ENCODE measurements at places on chromosomes 1 and 21.

- no peak for DNase-seq
Observed at GRCh38 chr1:94667818-94668217, 126.3 kb upstream of the F3 start.

DNA sequence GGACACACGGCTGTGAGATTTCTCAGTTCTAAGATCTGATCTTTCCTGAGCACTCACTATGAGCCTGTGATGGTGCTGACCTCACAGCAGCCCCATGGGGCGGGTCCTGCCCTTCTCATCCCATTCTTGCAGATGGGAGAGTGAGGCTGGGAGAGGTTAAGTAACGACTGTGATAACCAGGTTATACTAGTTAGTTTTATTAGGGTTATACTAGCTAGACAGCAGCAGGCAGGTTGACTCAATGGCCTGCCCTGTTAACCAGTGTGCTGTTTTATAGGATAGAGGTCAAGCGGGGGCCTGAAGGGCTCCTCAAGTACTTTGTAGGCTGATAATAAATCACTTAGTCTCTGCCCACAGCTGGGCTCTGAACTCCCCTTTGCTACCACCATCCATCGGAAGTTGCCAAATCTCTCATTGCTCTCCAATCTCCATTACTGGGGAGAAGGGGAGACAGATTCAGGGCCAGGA is 4.8 kb downstream of the CNTN2 start:
- no peak for DNase-seq

DNA sequence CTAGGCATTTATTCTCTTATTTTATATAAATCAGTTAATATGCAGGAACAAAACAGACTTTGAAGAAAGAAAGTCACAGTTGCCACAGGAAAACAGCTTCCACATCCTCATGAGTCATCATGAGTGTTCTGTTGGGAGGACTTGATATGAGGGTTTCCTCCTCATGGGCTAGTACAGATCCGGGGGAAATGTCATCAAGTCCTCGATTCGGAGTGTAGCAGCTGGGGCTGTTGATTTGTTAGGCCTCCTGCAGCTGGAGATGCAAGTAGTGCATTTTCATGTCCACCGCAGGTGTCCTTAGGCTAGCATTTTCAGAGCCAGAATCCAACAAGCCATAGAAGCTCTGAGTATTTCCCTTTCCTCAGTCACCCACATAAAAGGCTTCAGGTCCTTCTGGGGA is 36.7 kb downstream of the ADAM30 start:
- peak; percentile 41 for DNase-seq

DNA sequence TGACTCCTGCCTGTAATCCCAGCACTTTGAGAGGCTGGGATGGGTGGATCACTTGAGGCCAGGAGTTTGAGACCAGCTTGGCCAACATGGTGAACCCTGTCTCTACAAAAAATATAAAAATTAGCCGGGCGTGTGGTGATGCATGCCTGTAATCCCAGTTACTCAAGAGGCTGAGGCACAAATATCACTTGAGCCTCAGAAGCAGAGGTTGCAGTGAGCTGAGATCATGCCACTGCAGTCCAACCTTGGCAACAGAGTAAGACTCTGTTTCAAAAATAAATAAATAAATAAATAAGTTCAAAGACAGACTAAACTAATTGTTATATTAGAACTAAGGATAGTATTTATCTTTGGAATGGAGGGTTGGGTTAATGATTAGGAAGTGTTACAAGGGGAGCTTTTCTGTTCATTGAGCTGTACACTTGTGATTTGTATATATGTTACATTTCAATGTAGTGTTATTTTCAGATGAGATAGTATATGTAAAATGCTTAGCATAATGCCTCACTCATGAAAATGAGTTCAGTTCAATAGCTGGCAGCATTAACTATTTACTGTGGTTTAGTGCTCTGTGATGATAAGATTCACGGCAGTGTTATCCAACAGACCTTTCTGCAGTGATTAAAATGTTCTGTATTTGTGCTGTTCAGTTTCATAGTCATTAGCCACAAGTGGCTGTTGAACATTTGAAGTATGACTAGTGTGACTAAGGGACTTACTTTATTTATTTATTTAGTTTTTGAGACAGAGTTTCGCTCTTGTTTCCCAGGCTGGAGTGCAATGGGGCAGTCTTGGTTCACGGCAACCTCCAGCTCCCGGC is 47.7 kb downstream of the OSBPL9 start:
- DNase-seq = no peak

DNA sequence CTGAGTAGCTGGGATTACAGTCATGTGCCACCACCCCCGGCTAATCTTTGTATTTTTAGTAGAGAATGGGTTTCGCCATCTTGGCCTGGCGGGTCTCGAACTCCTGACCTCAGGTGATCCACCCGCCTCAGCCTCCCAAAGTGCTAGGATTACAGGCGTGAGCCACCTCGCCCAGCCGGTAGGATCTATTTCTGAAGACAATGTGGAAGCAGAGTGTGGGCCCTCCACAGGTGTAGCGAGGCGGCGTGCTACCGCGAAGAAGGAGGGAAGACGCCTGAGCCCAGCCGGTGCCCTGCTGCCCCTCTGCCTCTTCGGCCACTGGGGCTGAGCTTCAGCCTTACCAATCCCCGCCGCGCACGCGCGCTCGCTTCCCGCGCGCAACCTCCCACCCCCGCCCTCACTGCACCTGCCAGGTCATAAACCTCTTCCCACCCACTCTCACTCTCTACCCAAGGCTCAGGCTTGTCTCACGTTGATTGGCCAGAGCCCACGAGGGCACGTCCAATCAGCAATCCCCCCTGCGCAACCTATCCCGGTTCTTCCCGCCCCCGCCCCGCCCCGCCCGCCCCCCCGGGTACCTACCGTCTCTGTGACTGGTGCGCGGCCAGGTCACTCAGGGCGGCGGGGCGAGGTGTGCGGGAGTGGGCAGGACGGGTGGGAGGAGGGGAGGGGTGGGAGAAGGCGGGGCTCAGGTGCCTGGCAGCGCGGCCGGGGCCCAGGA is 409 bp upstream of the HOOK1 start:
- no peak for DNase-seq

DNA sequence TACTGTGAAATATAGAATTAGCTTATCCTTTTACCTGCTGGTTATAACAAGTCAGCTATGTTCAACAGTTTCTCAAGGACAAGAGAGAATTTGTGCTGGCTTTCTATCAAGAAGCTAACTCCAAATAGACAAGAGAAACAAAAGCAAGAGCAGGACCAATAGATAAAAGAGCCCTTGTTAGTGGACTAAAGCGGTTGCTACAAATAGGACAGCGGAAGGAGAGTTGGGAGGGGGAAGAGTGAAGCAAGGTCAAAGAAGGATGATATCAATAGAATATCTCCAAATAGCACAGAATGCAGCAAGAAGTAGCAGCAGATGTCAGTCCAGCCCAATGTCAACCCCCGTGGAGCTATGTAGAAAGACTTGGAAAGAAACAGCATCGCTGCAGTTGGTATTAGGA is 53.0 kb upstream of the AKT3 start:
- no peak for DNase-seq

GRCh38 chr1:214551436-214552173 is at the start of gene PTPN14:
Gene PTPN14 (minus strand): TSS chr1:214551602. CDS start chr1:214464803, 86,799 bp downstream.
- DNase-seq = peak; percentile 87

GRCh38 chr1:203153051-203153988 is 22.3 kb downstream of the MYBPH start:
- DNase-seq = no peak

DNA sequence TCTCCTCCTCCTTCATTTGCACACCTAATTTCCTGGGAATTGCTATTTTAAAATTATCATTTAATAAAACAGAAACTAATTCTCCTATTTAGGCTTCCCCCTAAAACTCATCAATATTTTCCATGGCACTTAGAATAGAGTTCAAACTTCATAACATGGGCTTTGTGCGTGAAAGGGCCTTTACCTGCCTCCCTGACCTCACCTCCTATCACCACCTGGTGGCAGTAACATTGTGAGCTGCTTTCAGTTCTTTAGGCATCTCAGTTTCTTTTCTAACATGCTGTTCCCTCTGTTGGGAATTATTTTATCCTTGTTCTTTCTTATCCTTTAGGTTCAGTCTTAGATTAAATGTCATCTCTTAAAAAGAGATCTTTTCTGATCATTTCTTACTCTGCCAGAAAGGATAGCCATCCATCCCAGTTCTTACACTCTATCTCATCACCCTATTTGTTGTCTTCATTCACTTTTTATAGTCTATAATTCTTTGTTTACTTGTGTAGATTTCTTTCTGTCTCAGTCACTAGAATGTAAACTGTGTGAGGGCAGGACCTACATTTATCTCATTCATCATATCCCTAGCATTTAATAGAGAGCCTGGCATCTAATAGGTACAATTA is 133.8 kb upstream of the KIAA1614 start:
- no peak for DNase-seq

GRCh38 chr1:55696891-55697290 is 481.7 kb upstream of the USP24 start:
- DNase-seq = no peak

GRCh38 chr1:117167402-117167801 is 43.3 kb downstream of the VTCN1 start:
- DNase-seq = no peak

DNA sequence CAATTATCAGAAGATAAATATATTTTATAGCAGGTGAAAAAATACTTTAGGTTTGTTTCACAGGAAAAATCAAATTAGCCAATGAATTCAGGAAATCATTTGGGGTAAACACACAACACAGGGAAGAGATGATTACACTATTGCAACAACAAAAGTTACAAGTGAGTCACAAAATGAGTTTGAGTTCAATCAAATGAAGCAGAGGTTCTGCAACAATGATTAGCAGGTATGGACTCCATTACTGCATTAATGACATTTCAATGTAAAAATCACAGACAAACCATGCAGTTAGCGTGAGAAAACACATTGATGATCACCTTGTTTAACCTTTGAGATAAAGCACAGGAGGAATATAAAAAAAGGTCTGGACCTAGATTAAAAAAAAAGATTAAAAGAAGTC is 9.7 kb downstream of the ADGRL4 start:
- DNase-seq = no peak

DNA sequence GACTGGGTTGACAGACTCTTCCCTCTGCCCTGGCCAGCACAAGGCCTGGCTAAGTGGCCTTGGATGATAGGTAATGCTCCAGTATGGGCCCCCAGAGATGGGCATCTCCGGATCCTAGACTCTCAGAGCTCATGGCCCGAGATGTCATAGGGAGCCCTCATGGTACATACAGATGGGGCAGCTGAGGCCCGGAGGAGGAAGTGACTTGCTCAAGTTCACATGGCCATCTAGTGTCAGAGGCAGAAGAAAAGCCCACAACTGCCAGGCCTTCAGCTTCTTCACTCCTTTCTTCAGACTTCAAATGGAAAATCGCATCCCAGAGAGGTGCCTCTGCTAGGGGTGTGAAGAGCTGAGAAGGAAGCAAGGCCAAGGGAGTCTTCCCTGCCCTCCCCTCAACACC is 46.8 kb upstream of the SYNC start:
- no peak for DNase-seq

DNA sequence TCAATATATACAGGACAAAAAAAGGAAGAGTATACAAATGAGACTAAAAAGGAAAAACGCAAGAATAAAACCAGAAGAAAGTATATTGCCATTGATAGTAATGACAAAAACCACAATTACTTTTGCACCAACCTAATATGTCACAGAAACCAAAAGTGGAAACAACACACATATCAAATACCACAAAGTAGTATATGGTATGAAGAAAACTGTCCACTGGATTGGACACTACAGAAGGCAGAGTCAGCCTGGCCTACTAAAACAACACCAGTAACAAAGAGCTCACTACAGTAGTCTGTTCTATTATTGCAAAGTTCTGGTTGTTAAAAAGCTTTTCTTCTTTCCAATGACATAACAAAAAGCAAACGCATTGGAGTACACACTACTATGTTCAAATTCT is 17.7 kb downstream of the TESK2 start:
- no peak for DNase-seq

GRCh38 chr1:207868251-207868773 is 42.6 kb downstream of the CD34 start:
- no peak for DNase-seq

- DNase-seq = no peak
Observed at GRCh38 chr1:229452956-229453801, 19.3 kb upstream of the ACTA1 start.

DNA sequence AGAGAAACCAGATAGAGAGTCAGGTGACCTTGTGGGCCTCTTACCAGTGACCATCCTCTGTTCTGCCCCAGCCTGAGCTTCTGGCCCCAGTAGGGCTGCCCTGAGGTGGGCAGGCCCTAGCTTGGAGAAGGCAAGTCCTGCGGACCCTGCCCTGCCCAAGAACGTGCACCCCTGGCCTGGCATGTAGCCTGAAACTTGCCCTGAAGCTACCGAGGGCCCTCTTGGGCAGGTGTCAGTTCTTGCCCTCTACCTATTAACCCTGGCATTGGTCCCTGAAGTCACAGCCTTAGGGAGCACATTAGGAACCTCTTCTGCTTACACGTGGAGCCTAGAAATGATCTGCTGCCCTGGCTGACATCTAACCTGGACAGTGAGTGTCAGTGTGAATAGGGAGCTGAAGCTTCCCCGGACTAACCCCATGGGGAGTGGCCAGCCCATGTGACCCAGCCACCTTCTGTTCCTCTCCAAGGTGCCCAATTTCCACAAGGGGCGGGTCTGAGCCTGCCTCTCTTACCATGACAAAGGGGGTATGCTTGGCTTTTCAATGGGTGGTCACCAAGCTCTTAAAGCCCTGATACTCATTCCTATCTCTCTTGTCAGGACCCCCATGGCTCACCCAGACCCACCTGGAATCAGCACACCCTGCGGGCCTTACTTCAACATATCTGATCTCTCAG is 163.0 kb downstream of the ZSCAN20 start:
- no peak for DNase-seq

- DNase-seq = no peak
Observed at GRCh38 chr1:70134148-70134547, 71.2 kb downstream of the LRRC40 start.

All from AG04450 (cell line).